ENCODE measurements at places on chromosomes 4 and X.

- DNase-seq: no peak
Measured at GRCh38 chrX:36684053-36684452, 324.1 kb upstream of the FAM47C start.

GRCh38 chr4:56976283-56976836 is 1.0 kb downstream of the NOA1 start:
- no peak for DNase-seq

- DNase-seq: no peak
Measured at GRCh38 chr4:183008492-183008891, 90.6 kb upstream of the WWC2 start.

- DNase-seq: no peak
Measured at GRCh38 chrX:13520936-13521335, 48.5 kb upstream of the EGFL6 start.

DNA sequence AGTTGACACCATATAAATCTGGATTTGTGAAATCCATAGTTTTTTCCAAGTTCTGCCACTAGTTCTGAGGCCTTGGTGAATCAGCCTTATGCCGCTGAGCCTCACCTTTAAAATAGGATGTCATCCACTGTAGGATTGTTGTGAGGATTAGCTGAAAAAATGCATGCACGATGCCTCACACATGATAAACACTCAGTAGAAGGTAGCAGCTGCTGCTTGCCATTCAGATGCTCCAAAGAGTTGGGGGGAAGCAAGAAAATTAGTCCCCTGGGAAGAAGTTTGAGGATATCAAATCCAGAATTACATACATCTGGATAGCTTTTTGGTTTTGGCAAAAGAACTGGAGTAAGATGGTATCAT is 7.4 kb downstream of the MMAA start:
- no peak for DNase-seq

GRCh38 chrX:139286342-139286741 is 244.2 kb upstream of the F9 start:
- DNase-seq: no peak

DNA sequence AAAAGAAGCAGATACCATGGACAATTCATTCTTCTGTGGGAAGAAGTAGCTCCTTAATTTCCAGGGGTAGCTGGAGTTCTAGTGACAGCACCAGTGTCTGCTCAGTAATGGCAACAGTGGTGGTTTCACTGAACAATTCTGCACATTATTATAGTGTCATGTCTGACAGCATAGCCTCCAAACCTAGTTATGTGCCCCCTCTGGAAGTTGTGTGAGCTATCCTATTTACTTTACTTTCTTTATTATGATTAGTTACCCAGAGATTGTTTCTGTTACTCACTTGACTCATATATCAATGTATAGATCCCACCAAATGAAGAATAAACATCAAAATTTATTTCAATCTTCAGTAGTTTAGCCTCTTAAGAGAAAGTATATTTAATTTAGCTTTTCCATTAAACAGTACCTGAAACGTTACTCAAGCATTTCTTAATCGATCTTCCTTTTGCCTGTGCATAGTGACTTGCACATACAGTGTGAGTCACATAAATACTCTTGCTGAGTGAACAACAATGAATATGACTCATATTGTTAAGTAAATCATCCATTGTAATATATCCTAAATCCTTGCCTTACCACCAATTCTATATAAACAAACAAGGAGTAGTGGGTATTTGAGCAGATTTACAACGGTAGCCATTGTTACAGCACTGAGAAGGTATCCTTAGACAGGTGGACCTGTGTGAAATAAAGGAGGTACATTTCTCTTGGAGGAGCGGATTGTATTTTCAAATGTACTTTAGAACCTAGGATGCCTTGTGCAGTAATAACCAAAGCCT is 534.7 kb downstream of the ANKRD50 start:
- no peak for DNase-seq
